ENCODE measurements at places on chromosomes 3 and 15. TPM values are rescaled to one million over a fixed set of nuclear protein-coding genes. Genes with fewer than 3 reads are reported as not detected.
A peak's percentile ranks its signal among the peaks of the same experiment; 100 is the strongest.

The ALS2CL gene
- total RNA-seq, result 5.4 TPM

The ZPLD1 gene
- not detected for total RNA-seq

The ERICH6 gene
- not detected for total RNA-seq

The ESYT3 gene
- 0.16 TPM for total RNA-seq

The SLC28A2 gene
- total RNA-seq, result not detected

The HHLA2 gene
- total RNA-seq, result not detected

The FSIP1 gene
- 0.86 TPM for total RNA-seq

The WDR93 gene
- not detected for total RNA-seq

The PLD1 gene
- total RNA-seq, result 15.9 TPM

GRCh38 chr15:40250771-40251483 lies 12.1 kb downstream of the PAK6 start:
- no peak for DNase-seq

- no peak for DNase-seq
Measured at GRCh38 chr15:101329867-101330380, 34.9 kb upstream of the SNRPA1 start.

GRCh38 chr3:122475316-122475715 lies 39.4 kb downstream of the KPNA1 start:
- no peak for DNase-seq

- peak; percentile 52 for DNase-seq
Measured at GRCh38 chr15:97909291-97909891, 51.1 kb upstream of the ARRDC4 start.

GRCh38 chr3:16995601-16996000 lies 110.8 kb downstream of the PLCL2 start:
- no peak for DNase-seq

GRCh38 chr3:11300970-11301369 lies 28.8 kb downstream of the ATG7 start:
- no peak for DNase-seq

DNA sequence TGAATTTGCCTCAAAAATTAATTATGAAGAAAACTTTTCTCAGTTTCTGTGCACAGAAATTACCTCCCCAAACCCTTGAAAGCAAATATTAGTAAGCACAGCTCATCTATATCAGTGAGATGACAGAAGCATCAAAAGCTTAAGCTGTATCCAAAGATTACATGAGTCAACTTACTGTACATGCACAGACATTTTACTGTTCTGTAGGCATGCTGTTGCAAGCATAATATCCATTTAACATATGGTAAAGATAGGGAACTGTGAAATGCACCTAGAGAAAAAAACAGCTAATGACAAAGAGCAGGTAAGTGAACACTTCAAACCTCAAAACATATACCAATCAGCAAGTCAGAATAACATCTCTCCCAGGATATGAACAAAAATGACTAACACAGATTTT lies 20.9 kb downstream of the SHOX2 start:
- DNase-seq, result no peak

DNA sequence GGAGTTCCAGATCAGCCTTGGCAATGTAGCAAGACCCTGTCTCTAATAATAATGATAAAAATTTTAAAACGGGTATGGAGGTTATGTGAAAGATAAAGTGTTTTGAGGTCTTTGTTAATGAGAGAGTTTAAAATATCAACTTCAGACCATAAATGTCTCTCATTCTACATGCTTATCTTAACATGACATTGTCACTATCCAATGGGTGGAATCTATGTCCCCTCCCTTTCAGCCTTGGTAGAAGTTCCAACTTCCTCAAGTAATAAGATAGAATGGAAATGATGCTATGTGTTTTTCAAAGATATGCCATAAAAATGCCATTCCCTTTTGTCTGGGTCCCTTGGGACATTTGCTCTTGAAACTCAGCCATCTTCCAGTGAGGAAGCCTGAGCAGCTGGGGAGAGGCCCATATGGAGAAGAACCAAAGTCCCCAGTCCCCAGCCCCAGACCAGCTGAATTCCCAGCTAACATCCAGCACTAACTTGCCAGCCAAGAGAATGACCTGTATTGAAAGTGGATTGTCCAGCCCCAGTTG lies 17.0 kb downstream of the RPSA start:
- DNase-seq, result no peak

DNA sequence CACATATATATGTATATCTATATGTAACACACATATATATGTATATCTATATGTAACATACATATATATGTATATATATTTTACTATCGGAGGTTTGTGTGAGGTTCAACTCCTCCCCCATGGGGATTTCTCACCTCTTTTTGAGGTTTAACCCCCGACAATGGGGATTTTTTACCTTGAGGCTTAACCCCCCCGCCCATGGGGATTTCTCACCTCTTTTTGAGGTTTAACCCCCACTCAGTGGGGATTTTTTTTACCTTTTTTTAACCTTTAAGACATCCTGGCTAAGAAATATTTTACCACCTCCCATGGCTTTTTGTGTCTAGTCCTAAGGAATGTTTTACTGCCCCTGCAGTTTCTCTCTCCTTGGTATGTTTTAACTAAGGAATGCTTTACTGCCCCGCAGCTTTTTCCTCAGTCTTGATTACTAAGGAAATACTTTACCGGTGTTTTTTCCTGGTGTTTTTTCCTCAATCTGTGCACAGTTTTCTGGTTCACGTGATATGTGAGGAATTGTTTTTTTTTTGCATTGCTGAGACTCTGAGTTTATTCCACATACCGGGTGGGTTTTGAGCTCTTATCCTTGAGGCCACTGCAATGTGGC lies 185.2 kb downstream of the KLF13 start:
- no peak for DNase-seq

DNA sequence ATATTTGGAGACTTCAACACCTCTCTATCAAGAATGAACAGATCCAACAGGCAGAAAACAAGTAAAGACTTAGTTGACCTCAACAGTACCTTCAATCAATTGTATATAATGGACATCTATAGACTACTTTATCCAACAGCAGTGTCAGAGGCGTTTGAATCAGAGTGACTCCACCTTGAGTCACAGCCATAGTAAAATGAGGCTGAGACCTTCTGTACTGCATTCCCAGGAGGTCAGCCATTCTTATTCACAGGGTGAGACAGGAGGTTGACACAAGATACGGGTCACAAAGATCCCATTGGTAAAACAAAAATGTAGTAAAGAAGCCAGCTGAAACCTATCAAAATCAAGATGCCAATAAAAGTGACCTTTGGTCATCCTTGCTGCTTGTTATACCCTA lies 299.8 kb downstream of the CNTN3 start:
- DNase-seq, result no peak

DNA sequence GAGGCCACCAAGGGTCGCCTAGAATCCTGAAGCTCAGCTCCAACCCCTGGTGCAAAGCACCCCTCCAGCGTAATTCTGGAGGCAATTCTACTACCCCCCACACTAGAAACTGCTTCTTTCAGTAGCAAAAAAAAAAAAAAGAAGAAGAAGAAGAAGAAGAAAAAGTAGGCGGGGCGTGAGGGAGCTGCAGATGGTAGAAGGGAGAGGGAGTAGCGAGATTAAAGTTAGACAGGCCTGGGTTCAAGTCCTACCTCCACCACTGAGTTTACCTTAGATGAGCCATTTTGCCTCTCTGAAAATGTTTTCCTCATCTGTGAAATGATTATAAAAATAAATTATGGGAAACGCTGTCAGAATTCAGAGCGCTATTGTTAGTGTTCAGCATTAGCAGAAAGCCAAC lies 913 bp downstream of the FAM174B start:
- no peak for DNase-seq

DNA sequence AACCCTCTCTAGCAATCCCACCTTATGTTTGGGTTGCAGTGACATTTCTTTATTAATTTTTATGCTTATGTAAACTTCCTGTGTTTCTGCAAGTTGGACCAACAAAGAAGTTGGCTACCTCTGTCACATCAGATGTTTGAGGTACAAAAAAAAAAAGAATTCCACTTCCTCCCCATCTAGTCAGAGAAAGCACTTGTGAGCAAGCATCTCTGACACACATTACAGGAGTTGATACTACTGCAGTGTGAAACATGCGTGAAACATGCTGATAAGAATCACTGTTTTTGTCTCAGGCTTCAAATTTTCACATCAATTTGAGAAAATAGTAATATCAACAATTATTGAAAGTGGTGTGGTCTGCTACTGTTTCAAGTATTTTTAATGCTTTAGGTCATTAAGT lies 1.3 kb downstream of the SCAANT1 start:
- DNase-seq, result no peak

GRCh38 chr3:161915418-161915750 lies 418.8 kb downstream of the OTOL1 start:
- DNase-seq, result peak; percentile 11

DNA sequence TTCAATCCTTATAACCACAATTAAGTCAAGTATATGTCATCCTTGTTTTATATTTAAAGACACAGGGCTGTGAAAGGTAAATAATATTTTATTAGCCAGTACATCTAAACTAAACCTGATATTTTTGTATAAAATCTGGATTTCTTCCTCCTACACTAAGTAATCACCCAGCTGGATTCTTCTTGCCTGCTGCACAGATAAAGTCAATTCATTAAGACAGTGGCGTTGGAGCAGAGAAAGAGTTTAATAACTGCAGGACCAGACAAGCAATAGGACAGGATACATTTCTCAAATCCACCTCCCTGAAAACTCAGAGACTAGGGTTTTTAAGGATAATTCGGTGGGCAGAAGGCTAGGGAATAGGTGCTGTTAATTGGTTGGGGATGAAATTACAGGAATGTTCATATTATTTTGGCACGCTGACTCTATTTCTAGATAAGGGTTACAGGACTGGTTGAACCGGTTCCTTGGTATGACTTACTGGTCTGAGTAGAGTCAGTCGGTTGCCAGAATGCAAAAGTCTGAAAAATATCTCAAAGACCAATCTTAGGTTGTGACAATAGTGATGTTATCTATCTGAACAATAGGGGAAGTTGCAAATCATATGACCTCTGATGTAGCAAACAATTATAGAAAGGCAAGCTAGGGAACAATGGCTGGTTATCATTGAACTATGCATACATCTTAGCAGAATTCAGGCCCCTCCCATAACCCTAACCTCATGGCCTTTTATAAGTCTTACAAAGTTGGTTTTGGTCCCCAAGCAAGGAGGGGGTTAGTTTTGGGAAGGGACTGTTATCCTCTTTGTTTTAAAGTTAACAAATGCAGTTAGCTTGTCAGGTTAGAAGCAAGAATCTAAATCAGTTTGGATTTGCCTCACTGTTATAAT lies 244.8 kb downstream of the ALCAM start:
- no peak for DNase-seq

DNA sequence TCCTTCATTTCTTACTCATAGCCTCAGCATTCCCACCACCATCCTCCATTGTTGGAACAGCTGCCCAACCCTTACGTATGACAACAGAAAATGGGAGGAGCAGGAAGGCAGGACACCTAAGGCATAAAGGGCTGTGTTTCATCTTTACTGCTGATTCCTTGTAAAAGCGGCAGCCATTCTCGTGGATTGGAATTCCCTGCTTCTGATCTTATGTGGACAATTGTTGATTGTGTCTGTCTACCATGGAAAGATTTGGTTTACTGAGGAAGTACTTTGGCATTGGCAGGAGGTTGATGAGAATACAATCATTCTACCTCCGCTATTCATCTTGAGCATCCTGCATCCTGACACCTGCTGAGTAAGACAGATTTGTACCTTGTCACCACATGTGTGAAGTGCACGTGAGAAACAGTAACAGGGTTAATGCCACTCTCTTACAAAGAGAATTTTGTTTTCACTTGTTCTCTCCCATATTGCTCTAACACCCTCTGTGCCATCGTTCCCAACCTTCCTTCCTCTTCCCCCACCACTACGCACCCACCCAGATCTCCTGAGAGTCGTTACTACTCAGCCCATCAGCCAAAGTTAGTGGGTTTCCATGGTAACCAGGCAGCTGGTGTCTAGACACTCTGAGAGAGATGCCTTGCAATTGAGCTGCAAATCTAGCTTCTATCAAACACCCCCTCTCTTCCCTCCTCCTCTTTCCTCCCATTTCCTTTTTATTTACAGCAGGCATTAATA lies 75.7 kb downstream of the GAP43 start:
- DNase-seq, result no peak

GRCh38 chr15:42955518-42955917 lies 34.9 kb upstream of the TTBK2 start:
- no peak for DNase-seq

DNA sequence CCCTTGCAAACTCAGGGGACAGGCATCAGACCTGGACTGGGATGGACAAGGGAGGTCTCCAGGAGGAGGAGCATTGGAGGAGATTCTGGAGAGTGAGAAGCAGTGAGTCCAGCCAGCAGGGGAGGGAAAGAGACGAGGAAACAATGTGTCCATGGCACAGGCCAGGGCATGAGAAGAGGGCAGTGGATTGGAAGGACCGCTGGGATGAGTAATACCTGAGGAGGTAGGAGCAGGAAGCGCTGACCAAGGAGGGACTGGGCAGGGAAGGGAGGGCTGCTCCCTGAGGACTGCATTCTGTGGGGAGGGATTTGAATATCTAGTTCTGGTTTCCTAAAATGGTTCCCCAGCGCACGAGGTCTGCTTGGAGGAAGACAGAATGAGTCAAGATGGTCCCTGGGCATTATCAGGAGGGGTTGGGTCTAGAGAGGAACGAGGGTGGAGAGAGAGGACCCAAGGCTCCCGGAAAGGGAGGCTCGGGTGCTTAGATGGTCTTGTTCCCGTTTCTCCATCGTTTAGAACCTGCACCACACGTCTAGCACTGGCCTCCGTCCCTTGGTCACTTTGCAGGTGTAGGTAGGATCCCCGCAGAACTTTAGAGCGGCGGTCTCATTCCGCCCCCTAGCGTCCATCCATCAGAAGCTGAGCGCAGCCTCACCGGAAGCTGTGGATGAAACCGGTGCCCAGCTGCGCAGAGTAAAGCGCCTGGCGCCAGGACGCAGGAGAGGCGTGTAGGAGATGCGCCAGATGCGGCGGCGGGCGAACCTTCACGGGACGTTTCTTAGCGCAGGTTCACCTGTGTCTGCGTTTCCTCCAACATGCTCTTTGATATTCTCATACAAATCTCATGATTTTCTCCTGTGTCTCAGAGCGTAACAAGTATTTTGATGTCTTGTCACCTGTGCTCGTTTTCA lies 190.7 kb upstream of the NDN start:
- DNase-seq, result peak; percentile 6

DNA sequence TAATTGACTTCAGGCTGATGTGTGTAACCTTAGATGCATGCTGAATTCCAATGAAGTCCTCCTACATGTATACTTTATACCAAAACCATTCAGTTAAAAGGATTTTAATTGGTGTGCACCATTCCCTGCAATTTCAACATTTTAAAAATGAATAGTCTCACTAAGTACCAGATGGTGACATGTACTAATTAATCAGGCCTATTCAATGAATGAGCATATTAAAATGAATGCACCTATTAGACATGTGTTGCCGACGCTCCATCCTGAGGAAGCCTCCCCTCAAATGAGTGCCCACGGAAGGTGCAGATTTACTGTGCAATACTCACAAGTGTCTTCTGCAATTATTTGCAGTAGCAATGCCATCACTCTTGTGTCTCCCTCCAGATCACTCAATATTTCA lies 124.7 kb upstream of the TSPAN3 start:
- DNase-seq, result no peak
